ENCODE measurements at places on chromosomes 4 and X. TPM values are rescaled to one million over a fixed set of nuclear protein-coding genes. Genes with fewer than 3 reads are reported as not detected.

HNRNPH2 gene
- 29.9 TPM for total RNA-seq

MAGEB16 gene
- not detected for total RNA-seq

DNA sequence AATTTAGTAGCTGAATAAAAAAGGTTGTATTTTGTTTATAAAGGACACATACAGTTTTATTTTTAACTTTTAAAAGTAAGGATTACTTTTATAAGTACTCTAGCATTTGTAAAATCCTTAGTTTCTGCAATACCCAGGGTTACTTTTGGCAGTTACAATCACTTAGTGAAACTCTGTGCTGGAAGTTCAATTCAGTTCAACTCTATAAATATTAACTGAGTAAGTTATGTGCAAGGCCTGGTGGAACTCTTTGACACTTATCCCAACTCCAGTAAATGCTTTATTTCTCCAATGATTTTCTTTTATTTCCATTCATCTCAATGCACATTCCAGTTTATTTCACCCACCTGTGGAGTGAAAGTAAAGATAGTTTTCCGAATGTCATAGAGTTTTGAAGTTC lies 63.3 kb upstream of the HDAC8 start:
- no peak for DNase-seq

DNA sequence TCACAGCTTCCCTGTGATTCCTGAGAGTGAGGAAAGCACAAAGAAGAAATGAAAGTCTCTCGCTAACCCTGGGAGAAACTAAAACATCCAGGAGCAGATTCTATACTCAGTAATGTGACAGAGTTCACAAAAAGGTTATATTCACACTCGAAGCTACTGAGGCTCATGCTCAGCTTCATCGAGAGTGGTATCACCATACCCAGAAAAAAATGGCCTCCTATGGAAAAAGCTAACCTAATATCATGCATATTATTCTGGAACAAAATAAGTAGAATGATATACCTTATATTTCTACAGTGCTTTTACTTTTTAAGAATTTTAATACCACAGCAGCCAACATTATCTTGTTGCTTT lies 13.5 kb upstream of the CDKN2AIP start:
- DNase-seq, result no peak

GRCh38 chr4:147958057-147958456 lies 226.2 kb downstream of the ARHGAP10 start:
- DNase-seq, result peak; percentile 11

DNA sequence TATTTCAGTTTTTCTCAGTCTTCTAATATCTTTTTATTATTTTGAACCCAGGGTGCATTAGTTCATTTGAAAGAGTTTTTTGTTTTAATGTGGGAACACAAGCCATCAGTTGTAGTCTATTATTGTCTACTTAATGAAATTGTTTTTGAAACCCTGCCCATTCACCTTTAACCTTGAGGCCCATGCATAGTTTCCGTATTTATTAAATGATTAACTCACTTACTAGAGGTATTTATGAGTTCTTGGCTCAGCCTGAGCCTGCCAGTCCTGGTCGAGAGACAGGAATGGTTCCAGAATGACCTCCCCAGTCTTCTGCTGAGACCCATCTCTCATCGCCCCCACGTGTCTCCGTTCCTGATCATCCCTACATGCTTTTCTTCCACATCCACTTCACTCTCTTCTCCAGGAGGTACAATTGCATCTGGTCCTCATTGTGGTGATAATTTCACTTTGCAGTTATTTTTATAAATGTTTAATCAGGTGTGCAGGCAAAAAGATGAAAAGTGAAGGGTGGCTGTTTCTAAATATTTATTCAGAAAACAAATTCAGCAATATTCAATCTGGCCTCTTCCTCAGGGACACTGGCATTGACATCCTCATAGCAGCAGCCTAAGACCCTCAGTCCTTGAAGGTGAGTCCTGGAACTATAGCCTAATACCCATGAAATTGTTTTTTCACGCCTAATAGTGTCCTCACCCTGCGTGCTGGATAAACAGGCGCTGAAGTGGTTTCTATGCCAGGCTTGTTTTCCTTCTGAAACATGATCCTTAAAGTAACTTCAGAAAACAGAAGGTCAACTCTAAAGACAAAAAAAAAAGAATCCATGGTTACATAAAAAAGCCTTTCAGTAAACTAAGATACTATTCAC lies 112.8 kb downstream of the KDR start:
- no peak for DNase-seq

DNA sequence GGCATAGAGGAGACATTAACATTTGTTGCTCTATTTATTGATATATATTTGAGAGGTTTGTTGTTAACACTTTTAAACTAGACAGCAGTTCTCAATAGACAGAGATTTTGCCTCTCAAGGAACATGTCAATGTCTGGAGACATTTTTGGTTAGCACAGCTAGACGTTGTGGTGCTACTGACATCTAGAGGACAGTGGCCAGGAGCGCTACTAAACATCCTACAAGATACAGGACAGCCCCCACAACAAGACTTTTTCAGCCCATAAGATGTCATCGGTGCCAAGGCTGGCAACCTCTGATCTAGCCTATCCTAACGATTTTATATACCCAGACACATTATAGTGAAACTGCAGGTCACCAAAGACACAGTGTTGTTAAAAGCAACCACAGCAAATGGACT lies 18.4 kb upstream of the CTSO start:
- no peak for DNase-seq

DNA sequence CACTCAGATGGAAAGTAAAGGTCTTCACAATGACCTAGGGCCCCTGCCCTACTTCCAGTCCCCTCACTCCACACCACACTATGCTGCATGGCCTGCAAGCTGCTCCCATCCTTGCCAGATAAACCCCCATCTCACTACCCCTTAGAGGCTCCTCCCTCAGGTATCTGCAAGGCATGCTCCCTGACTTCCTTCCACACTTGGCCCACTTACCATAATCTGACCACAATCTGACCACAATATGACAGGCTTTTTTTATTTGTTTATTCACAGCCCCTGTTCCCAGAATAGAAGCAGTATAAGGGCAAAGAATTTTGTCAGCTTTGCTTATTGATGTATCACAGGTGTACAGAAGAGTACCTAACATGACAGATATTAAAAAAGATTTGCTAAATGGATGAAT lies 124.7 kb downstream of the CAMK2D start:
- peak; percentile 67 for DNase-seq

- no peak for DNase-seq
These were observed 103.7 kb downstream of the PSAPL1 start for GRCh38 chr4:7330811-7331681.

GRCh38 chr4:177033632-177034031 lies 240.9 kb upstream of the VEGFC start:
- no peak for DNase-seq
